ENCODE measurements at places on chromosomes 5 and 9.

DNA sequence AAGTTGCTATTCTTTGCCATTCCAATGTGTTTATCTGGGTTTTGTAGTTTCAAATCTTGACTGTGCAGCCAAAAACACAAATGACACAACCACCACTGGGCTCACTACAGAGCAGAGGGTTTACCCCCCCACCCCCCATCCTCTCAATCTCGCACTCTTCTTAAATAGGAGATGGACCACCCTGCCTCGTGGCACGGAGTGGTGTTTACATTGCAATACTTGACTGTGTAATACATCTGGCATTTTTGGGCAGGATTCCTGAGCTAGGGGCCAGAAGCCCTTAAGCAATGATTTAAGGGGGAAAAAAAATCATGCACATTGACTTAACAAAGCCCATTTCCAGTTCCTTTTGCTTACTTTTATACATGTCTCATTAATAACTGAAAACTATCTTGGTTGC lies 19.0 kb downstream of the PTCH1 start:
- no peak for DNase-seq

GRCh38 chr9:89999534-90000370 lies 394.9 kb downstream of the GADD45G start:
- DNase-seq, result no peak

DNA sequence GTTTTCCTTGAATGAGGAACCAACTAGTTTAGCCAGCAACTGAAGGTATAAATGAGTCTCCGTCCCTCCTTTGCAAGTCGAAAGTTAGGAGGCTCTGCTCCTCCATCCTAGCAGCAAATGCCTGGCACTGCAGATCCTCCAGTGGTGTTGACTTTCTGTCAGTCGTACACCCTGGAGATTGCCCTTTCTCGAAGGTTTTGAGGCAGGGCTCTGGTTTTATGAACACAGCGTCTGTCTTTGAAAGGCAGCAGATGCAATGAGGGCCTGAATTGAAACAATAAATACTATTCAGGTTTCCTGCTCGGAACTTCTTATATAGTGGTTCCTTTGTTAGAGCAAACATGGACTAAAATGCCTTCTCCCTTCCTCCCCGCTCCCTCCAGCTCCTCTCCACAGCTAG lies 284.0 kb downstream of the TMEM38B start:
- no peak for DNase-seq

DNA sequence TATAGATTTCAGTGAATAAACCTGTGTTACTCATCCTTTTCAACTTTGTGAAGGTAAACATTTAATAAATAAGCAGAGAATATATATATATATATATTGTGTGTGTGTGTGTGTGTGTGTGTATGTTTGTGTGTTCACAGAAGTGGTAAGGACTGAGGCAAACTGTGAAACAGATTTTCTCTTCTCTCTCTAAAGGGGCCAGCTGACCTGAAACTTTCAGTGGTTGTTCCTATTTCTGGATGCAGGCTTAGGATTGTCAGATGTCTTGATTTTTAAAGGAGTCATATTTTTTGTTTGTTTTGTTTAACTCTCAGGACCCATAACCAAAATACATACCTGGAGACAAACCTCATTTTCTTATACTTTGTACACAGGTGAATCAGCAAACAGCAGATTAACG lies 714.9 kb upstream of the MEF2C start:
- DNase-seq, result no peak

DNA sequence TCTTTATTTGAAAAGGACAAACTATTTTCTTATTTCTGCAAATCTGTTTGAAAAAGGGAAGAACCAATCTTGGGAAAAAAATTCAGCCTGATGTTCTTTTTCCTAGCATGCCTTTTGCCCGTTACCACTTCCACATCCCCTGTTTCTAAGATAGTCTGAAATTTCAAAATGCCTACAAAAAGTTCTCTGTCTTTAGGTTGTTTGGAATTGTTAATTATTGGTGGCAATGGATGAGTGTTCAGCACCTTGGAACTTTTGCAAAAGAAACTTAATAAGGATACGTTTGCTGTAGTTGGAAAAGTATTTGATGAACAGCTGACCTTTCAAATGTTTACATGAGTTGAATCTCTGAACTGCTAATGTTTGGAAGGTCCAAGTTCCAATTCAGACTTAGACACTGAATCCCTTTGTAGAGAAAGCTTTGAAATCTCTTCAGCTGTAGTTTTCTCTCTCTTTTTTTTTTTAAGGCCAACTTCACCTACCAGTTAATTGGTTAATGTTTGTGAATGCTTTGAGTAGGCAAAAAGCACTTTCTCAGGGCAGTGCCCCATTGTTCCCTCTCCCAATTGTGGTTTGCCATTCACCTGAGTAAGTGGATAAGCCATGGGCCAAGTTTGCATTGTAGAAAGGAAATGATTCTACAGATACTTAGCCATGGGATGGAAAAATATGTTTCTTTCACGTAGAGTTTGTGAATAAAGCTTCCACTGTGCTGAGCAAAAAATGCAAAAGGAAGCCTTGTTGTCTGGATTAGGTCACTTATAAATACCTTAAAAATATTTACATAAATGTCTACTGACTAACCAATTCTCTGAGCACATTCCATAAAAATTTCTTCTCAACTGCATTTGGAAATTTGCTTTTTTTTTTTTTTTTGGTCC lies 156.4 kb upstream of the ELL2 start:
- no peak for DNase-seq

DNA sequence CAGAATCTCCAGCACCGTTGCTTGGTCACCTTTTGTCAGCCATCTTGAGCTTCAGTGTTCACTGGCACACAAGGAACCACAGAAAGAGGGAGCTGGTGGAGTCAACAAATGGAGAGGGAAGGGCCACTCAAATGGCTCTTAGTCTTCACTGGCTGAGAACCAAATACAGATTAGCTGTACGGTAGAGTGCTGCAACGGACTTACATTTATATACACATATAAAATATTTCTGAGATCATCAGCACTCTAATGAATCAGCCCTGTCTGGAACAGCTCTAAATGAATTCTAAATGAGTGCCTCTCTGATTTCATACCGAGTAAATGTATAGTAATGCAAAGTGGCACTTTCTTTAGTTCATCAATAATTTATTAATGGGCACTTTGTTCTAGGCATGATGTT lies 24.8 kb downstream of the KCTD16 start:
- no peak for DNase-seq

GRCh38 chr9:5516453-5517220 lies 6.3 kb downstream of the PDCD1LG2 start:
- DNase-seq, result no peak

DNA sequence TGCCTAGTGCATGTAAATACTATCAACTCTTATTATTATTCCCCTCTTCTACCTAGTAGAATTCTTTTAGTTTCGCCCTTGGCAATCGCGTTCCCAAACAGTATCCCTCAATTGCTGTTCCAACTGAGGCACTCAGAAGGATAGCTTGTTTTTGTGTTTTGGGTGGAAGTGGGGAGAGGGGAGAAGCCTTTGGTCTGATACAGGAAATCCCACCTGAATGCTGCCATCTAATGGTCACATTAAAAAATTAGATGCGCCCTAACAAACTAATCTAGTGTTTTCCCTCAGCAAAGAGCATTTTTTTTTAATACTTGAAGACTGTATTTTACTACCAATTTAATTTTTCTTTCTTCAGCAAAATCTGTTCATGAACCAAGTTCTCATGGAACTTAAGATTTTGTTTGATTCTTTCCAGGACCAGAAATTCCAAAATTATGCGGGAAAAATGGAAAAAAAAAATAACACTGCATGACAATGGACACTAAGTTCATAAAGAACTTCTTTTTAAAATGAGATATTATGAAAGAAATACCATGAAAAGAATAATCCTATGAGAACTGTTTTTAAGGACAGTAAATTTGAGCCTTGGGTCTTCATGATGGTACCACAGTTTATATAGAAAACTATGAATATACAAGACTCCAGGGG lies 22.2 kb upstream of the GLDC start:
- DNase-seq, result no peak

- DNase-seq, result no peak
These were observed 104.3 kb downstream of the GNAQ start for GRCh38 chr9:77927265-77927664.

GRCh38 chr9:97564291-97565175 lies 63.1 kb downstream of the TMOD1 start:
- no peak for DNase-seq

DNA sequence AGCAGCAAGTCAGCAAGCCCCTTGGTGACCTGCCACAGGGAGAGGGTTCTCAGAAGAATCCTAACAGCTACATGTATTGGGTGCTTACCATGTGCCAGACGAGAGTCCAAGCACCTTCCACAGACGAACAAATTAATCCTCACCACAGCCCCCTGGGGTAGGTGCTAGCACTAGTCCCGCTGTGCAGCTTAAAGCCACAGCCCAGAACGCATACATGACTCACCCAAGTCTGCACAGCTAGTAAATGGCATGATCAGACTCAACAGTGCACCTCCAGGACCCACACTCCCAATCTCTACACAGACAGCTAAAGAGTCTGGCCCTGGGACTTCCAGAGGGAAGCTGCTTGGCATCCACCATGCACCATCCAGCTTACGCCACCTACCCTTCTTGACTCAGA lies 111.5 kb downstream of the PAX5 start:
- no peak for DNase-seq

DNA sequence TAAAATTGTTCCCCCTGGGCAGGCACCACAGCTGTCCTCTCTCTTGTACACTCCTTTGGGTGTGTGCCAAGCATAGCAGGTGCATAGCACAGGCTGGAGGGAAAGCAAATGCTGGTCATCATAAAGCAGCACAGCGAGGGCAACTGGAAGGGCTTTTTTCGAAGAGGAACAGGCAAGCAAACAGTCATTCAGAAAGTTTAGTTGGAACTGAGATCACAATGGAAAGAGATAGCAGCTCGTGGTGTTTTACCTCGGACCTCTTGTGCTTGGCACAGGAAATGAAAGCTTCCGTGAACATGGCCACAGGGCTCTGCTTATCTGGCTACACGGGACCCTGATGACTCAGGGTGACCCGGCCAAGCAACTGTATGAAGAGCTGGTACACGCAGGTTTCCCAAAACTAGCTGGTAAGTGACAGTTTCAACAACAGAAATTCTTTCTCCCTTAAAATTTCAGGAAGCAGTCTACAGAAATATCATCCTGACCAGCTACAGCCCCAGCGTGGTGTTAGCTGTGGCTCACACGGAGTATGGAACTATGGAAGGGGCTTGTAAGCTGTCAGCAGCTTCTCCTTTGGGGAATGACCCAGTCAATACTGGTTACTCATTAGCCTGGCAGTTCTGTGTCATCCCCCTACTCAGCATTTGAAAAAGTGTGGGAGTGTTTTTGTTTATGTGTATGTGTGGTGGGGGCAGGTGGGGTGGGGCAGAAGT lies 48.1 kb downstream of the POC5 start:
- peak; percentile 4 for DNase-seq

DNA sequence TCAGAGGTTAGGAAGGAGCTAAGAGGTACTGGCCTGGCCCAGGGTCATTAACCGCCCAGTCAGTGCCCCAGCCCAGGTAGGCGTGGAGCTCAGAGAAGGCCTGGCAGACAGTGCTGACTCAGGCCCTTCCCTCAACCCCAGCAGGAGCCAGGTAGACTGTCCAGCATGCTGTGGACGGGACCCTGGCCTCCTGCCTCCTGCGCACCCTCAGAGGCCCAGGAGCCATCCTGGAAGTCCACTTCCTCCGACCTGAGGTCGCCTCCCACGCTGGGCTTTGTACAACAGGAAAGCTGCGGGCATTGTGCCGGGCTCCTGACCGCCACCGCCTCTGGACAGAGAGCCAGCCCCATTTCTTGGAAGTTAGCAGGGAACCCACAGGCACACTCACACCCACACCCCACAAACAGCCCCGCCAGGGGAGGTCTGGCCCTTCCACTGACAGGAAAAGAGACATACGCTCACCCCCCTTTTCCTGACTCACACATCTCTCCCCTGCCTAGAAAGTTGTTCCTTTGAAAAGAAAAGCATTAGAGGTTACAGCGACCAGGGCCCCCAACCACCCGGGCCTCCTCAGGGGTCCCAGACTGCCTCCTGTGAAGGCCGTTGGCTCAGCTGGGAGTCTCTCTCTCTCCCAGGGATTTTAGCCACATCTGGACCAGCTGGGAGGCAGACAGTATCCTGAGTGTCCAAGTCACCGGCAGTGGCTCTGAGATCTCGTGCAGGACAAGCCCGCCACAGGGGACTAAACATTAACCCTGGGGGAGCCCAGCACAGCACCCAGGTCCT lies 7.7 kb downstream of the RALGDS start:
- no peak for DNase-seq

DNA sequence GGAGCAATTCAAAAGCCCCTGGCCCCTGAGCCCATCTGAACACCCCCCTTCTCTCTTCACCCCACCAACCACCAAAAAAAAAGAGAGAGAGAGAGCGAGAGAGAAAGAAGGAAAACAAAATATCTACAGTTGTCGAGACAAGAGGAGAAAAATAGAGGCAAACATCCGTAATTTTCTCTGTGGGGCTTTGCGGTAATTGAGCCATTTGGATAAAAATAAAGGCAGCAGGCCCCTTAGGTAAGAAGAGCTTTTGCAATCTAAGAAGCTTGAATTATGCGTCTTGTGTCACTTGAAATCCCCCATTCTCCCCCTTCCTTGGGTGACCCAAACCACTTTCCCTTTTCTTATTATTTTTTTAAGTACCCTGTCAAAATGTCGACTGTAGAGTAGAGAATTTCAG lies 35.5 kb upstream of the FUBP3 start:
- DNase-seq, result no peak

- no peak for DNase-seq
These were observed 463.8 kb downstream of the TLE1 start for GRCh38 chr9:81225596-81225995.

Data from stimulated activated CD8-positive, alpha-beta memory T cell treated with anti-CD3 and anti-CD28 coated beads, Interleukin-7, amount 100 ng/mL, for 1 hour (primary cell).